ENCODE measurements at places on chromosomes 6 and 20.

DNA sequence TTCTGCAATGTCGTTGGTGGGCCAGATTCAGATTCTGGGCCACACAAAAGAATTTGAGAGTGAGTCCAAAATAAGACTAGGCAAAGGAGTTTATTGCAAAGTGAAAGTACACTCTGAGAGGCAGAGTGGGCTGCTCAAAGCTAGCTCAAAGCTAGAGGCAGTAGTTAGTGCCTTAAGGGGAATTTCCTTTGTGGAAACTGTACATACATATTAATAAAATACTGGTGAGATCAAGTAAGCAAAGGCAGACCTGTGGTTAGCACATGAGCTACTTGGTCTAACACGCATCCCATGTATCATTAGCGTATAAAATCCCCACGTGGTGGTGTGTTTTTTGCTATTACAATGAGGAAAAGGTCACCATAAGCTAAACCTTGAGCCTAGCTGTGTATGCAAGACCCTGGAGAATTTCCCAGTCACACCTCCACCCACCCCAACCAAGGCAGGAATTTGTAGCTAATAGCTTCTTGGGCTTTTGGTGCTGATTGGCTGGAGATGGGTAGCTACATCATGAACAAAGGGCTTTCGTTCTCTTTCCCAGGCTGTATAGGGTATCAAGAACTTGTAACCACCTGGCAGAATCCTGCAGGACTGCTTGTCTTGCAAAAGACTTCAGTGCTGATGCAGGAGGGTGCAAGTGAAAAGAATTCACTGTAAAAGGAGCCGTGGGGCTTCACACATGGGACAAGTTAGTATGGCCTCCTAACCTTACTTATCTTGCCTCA is 14.7 kb upstream of the TRIM26 start:
- no peak for DNase-seq

- no peak for DNase-seq
Measured at GRCh38 chr6:91976797-91977196, 1389.9 kb upstream of the MAP3K7 start.

- no peak for DNase-seq
Measured at GRCh38 chr6:34490390-34491090, 24.7 kb downstream of the PACSIN1 start.

- DNase-seq, result no peak
Measured at GRCh38 chr6:31657406-31658157, 1.9 kb downstream of the APOM start.

GRCh38 chr6:123940551-123940950 is 136.9 kb downstream of the NKAIN2 start:
- DNase-seq, result no peak

- DNase-seq, result no peak
Measured at GRCh38 chr6:5103250-5103649, 18.1 kb downstream of the PPP1R3G start.

GRCh38 chr6:5112066-5112799 is 27.1 kb downstream of the PPP1R3G start:
- DNase-seq, result no peak

- no peak for DNase-seq
Measured at GRCh38 chr6:36692220-36692619, 5.4 kb upstream of the RAB44 start.

DNA sequence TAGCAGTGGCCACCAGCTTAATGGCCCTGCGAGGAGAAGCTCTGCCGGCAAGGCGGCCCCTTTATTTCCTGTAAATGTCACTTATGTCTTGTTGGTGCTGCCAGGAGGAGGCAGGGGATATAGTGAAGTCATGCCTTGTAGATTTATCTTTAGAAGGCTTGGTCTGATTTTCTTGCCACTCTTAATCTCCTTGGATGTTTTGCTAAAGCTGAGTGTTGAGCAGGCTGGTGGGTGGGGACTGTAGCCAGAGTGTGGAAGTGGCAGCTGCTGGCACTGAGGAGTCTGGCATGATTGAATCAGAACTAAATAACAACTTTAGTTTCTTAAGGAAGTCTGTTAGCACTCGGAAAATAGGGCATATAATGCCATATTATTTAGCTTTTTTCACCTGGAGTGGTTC is 77.9 kb downstream of the PHF20 start:
- DNase-seq, result no peak

- DNase-seq, result no peak
Measured at GRCh38 chr20:13771853-13772453, 12.8 kb downstream of the ESF1 start.

- no peak for DNase-seq
Measured at GRCh38 chr6:37631295-37631694, 66.4 kb downstream of the MDGA1 start.

GRCh38 chr20:22339091-22339881 is 245.1 kb downstream of the FOXA2 start:
- DNase-seq, result no peak

DNA sequence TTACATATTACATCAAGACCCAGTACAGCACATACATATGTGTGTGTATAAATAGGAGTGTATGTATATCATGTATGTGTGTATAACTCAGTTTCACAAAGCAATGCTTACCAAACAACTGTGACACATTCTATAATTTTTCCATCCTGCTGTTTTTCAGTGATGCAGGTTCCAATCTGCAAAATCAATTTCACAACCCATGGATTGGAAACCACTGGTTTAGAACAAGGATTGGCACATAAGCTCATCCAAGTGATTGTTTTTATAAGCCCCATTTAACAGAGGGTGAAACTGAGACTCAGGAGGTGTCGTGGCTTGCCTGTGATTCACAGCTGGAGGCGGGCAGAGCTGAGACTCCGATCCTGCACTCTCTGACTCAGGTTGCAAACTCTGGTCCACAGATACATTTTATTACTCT is 158.2 kb downstream of the ZMYND8 start:
- DNase-seq, result no peak

DNA sequence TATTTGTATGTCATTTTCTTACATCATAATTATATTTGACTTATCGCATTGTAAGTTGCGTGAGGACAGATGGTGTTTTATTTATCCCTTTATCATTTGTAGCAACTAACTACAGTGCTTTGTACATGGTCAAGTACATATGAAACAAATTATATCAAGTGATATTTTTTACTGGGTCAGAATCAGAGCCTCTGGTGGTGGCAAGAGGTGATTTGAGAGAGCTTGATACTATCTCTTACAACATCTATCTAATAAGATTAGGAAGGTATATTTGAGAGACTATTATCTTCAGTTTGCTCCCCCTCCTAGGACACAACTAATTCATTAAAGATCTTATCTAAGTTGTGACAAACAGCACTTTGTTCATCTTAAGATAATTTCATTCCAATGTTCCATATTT is 47.7 kb downstream of the BCKDHB start:
- DNase-seq, result no peak

DNA sequence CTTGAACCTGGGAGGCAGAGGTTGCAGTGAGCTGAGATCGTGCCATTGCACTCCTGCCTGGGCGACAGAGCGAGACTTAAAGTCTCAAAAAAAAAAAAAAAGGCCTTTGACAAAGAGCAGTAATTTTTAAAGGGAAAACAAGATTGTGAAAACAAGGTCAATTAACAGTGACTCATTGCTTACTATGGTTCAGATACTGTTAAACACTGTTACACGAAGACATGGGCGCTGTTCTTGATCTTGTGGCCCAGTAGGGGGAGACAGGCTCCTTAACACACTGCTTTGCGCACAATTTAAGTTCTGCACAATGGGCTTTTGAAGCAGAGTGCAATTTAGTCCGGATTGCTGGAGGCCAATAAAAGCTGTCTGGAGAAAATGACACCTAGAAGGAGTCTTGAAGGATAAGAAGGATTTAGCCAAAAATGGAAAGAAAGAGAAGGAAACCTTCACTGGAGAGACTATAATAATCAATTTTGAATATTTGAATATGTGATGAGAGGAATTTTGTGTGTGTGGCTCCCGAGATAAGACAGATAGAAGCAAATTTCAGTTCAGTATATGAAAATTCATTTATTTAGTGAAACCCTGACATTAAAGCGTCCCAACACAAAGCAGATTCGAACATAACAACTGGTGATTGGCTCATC is 6.0 kb upstream of the LATS1 start:
- DNase-seq, result no peak

- DNase-seq, result no peak
Measured at GRCh38 chr6:154432533-154433476, 76.2 kb upstream of the IPCEF1 start.

DNA sequence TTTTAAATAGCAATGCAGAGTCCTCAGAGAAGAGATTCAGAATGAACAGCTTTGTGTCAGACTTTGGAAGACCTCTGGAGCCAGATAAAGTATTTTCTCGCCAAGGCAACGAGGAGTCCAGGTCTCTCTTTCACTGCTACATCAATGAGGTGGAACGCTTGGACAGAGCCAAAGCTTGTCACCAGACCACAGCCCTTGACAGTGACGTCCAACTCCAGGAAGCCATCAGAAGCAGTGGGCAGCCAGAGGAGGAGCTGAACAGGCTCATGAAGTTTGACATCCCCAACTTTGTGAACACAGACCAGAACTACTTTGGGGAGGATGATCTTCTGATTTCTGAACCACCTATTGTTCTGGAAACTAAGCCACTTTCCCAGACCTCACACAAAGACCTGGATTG is 55.5 kb downstream of the MRAP2 start:
- no peak for DNase-seq

GRCh38 chr6:139591075-139591865 is 216.8 kb upstream of the CITED2 start:
- DNase-seq, result no peak

- no peak for DNase-seq
Measured at GRCh38 chr20:8545212-8545611, 413.1 kb downstream of the PLCB1 start.

DNA sequence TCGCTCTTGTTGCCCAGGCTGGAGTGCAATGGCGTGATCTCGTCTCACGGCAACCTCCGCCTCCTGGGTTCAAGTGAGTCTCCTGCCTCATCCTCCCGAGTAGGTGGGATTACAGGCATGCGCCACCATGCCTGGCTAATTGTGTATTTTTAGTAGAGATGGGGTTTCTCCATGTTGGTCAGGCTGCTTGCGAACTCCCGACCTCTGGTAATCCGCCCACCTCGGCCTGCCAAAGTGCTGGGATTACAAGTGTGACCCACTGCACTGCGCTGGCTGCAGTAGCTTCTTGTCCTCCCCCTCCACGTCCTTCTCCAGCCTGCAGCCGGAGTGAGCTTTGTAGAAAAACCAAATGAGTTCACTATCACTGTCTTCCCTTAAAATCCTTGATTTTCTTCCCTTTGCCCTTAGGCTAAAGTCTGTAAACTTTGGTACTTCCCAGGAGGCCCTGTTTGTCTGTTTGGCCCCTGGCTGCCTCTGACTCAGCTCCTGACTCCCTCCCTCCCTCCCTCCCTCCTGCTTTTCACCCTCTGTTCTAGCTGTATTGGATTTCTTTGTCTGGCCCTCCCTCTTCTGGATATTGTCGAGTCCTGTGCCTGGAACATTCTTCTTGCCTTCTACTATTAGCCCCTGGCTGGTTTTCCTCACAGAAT is 12.9 kb downstream of the PARD6B start:
- DNase-seq, result no peak

- no peak for DNase-seq
Measured at GRCh38 chr20:63795178-63795830, 35.8 kb downstream of the ZBTB46 start.

DNA sequence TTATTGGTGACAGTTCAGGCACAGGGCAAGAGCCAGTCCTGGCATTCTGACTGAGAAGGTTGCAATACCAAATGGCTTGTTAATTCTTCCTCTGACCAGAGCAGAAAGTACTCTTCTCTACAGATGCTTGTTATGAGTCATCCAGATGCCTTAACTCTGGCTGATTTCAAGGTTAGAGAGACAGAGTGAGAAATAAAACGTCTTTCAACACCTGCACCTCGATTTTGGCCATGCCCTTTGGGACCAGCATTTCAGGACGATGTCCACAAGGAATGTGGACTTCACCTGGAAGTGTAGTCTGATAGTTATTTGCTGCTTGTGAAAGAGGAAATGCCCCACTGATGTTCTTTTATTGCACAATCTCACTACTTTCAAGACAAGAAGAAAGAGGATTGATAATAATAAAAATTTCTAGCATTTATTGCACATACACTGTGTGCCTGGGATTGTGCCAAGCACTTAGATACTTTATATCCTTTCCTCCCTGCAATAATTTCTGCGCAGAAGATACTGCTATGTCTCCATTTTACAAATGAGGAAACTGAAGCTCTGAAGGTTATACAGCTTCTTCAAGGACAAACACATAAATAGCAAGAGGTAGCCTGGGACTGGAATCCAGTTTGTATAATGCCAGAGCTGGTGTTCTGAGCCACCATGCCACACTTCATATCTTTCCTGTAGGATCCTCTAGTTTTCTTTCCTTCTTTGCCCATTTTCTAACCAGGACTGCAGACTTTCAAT is 33.5 kb upstream of the MCM3 start:
- DNase-seq, result no peak

DNA sequence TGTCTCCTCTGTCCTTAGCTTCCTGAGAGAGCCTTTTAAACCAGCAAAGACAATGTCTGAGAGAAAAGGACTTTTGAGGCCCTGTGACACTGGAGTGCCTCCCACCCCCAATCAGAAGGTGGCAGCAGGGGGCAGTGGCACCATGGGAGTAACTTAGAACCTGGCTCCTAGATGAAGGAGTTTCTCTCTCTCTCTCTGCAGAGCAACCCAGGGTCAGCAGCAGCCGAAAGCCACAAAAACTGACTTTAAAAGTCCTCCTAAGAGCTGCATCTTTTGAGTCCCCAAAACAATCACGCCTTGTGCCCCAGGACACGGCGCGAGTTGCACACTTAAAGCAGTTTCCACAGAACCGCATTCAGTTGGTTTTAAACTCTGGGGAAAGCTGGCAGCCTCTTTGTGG is 5.3 kb upstream of the TCP11 start:
- no peak for DNase-seq

DNA sequence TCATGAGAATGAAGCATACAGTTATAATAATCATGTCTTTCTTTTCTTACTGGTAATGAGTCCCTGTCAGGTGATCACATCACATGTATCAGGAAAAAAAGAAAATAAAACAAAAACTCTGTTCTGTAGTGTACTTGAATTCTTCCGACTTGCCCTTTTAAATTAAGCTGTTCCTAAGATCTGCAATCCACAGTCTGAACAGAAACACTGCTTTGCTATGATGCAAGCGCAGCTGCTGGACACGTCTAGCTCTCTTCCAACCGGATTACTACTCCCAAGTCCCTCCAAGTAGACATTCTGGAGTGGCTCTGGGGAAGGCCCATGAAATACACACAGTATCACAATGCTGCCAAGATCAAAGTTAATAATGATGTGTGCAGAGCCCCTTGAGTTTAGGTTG is 83.7 kb downstream of the FYN start:
- DNase-seq, result no peak

DNA sequence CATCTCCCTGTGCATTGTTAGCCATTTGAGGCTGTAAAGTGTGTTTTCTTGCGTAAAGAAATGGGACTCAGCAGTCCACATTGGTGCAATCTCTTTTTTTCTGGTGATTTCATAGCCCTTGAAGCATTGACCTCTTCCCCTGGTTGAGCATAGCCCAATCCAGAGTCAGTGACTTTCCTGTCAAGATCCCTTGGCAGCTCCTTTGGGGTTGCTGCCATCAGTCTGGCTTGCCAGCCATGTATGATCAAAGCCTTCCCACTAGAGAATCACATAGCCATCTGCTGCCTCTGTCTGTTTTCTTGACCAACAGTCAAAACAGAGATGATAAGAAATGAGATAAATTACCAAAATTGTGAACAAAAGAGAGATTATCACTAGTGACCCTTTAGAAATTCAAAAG is 19.6 kb downstream of the HLA-A start:
- DNase-seq, result no peak

GRCh38 chr6:5211492-5211891 is 49.3 kb downstream of the LYRM4 start:
- DNase-seq, result no peak

- no peak for DNase-seq
Measured at GRCh38 chr6:28429781-28430180, 13.5 kb downstream of the ZSCAN23 start.

GRCh38 chr20:418858-419365 is 10.8 kb downstream of the RBCK1 start:
- DNase-seq, result no peak
